ENCODE measurements at places on chromosomes 3 and 15.

DNA sequence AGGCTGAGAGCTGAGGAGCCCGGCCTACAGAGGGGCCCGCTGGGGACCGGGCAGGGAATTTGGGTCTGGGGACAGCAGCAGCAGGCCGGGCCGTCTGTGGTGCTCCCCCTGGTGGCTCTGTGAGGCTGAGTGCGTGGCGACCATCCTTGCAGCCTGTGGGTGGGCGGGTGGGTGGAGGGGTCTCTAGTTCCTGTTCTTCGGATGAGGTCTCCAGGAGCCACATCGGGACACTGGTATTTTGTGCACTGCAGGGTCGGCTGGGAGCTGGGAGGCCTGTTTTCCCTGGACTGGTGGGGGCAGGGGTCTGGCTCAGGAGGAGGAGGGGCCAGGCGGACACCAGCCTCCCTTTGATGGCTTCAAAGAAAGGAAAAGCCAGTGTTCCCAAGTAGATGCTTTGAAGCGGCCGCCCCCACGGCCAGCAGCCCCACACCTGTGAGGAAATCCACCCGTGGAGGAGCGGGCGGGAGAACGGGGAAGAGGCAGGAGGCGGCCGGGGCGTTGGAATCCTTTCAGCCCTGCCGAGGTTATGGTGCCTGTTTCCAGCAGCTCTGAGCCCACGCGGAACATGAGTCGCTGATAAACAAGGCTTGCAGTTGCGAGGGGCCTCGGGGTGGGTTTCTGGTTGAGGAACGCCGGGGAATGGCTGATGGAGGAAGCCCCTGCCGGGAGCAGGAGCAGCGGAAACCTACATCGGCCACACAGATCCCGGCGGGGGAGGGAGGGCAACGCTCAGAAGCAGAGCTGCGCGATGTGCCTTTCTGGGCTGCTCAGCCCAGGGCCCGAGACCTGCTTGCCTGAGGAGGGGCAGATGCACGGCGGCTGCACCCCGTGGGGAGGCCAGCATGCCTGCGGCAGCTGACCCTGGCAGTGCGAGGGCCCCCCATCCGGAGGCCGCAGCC, 154.3 kb downstream of the NSMCE3 start:
- no peak for DNase-seq

DNA sequence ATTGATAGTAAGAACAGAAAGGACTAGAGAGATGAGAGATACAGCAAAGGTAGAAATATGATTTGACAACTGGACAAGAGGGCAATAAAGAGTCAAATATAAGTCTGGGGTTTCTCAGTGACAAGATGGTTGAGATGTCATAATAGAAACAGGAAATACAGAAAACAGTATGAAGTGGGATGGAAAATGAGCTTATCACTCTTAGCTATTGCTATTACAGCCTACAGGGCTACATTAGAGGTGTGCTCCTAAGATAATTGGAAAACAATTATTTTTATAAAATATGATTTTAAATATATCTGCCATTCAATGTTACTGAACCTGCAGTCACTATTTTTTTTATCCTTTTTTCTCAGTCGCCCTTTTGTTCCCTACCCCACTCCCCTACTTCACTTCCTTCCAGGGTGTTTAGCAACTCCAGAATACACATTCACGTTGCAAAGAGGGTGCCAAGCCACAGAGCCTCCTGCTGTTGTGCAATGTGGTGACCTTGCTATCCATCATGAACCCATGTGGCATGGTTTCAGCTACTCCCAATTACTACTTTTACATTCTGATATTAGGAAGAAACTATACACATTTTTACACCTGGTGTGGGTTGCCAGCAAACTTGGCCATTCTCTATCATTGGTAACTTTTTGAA, 6.0 kb downstream of the NRG4 start:
- DNase-seq = no peak

- DNase-seq = no peak
Observed at GRCh38 chr15:51253366-51253765, 85.0 kb downstream of the CYP19A1 start.

GRCh38 chr3:13264468-13264795, 155.7 kb downstream of the NUP210 start:
- no peak for DNase-seq

DNA sequence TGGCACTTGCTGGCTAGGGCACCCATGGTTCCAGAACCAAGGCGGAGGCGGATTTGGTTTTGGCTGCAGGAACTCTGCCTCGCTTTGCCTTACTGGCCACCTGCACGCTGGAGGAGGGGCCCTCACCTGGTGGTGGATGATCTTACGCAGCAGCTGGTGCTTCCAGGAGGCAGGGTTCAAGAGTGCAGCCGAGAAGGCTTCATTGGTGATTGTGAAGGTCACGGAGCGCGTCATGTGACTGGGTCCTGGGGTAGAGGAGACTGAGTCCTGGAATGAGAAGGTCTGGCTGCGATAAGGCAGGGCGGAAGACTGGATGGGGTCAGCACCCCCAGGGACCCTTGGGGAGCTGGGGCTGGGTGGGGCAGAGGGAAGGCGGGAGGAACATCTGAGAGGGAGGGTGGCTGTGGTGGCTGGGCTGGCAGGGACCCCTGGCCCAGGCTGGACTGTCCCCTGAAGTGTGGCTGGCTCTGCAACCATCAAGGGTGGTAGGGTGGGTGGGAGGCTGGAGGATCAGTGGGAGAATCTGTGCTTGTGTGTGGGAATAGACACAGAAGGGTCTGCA, 25.8 kb upstream of the GOLGA6C start:
- no peak for DNase-seq

- DNase-seq = no peak
Observed at GRCh38 chr3:150830094-150830681, 67.2 kb upstream of the SIAH2 start.

DNA sequence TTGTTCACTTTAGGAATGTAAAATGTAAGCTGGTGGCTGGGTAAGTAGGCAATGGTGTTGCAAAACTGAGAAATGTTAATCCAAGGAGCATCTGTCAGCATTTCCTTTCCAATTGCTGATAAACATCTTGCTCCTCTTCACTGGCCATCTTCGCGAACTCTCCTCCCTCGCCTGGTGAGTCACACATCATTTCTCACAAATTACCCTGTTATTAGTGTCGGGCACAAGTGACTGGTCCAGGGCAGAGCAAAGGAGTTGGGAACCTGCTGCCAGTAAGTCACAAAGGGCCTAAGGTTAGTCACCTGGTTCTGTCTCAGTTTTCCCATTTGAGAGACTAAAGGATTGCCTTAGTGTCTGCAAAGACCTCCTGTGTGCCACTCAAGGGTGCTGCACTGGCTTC, 13.0 kb downstream of the CERS3 start:
- no peak for DNase-seq

- no peak for DNase-seq
Observed at GRCh38 chr3:108940166-108940565, 13.5 kb downstream of the GUCA1C start.

- DNase-seq = no peak
Observed at GRCh38 chr3:78764634-78765033, 1003.2 kb downstream of the ROBO1 start.

DNA sequence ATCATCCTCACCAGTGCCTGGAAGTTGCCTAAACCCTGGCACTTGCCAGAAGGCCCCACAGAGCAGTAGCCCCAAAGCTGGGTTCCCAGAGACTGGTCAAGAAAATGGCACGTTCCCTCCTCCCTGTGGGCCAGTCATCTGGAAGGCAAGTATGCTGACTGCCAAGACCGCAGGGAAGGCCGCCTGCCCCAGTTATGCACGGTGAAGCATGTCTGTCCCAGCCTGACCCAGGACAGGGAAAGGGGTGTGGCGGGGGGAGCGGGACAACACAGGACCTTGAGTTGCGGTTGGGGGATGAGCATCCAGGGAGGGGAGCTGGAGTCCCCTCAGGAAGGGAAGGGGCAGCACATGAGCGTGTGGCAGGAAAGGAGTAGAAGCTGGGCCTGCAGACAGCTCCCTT, 33.0 kb downstream of the RBPMS2 start:
- no peak for DNase-seq

DNA sequence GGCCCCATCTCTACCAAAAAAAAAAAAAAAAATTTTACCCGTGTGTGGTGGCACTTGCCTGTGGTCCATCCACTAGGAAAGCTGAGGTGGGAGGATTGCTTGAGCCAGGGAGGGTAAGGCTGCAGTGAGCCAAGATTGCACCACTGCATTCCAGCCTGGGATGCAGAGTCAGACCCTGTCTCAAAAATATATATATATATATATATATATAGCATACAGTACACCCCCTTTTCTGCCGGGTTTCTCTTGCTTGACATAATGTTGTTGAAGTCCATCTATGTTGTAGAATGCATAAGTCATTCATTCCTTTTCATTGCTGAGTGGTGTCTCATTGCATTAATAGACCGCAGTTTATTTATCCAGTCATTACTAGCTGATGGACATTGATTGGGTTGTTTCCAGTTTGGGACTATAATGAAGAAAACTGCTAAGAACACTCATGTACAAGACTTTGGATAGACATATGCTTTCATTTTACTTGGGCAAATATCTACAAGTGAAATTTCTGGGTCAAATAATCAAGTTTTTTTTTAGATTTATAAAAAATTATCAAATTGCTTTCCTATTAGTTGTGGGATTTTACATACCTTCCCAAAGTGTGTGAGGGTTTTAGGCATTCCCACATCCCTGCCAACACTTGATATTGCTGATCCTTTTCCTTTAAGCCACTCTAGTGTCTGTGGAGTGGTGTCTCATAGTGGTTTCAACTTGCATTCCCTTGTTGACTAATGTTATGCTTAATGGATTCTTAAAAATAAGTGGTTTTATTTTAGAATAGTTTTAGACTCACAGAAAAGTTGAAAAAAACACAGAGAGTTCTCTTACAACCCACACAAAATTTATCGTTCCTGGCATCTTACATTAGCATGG, 2.1 kb upstream of the PRR20G start:
- DNase-seq = no peak

GRCh38 chr3:14042680-14043079, 82.0 kb downstream of the CHCHD4 start:
- no peak for DNase-seq

DNA sequence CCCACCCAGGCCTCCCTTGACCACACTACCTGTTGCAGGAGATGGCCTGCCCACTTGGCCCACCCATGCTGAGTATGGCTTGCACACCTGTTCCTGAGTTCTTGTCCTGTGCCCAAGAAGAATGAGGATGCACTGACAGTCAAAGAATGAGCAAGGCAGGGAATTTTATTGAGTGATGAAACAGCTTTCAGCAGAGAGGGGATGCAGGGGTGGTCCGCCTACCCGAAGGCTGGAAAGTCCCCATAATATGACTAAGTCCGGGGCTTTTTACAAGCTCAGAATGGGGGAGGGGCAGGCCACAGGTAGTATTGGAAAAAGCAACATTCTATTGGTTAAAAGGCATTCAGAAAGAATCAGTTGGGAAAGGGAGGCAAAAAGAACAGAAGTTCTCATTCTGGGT, 29.9 kb upstream of the RNU6-1 start:
- DNase-seq = no peak

- DNase-seq = no peak
Observed at GRCh38 chr15:67167091-67167490, 87.4 kb downstream of the AAGAB start.

DNA sequence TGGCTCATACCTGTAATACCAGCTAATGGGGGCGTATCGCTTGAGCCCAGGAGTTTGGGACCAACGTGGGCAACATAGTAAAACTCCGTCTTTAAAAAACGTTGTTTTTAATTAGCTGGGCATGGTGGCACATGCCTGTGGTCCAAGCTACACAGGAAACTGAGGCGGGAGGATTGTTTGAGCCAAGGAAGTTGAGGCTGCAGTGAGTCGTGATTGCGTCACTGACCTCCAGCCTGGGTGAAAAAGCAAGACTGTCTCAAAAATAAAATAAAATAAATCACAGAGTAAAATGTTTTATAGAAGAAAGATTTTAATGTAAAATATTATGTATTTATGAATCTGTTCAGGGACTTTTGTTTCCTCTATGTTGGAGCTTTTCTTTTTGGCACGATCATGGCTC, 15.3 kb upstream of the STRIT1 start:
- no peak for DNase-seq

DNA sequence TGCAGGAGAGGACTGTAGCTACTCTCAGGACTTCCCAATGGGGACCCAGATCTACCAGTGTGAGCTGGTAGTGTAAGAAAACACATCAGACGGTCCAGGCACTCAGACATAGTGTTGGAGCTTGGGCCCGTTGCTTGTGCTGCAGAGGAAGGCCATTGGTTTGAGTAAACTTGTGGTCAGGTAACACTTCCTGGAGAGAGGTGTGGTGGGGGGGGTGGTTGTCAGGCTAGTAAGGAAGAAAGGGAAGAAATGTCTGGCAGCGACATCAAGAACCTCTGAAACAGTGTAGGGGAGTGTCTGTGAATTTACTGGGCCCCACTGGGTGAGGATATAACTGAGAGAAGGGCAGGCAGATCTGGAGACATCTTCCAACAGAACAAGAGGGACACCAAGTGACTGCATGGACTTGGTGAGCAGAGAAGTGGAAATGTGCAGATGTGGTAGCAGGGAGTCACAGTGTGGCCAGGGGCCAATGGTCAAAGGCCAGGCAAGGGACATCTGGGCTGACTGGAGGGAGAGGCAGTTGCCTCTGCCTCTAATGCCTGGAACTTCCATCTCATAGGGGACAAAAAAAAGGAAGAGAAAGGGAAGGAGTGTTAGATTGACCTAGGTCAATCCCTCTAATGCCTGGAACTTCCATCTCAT, 63.7 kb upstream of the MRPS22 start:
- DNase-seq = no peak

DNA sequence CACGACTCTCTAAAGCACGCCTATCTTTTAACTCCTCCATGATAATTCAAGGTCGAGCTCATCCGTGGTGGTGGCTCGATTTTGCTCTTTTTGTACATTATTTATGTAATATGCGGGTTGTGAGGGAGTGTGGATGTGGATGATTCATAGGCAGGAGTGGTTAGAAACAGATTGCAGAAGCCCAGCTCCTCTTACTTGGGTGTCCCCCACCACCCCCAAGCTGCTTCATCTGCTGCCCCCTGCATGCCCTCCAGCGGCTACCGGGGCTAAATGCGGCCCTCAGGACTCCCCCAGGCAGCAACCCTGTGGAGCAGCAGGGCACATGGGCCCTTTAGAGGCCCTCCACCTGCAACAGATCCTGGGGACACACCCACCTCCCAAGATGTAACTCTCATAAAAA, 111.5 kb upstream of the SELENOK start:
- DNase-seq = no peak

GRCh38 chr3:17949101-17949500, 206.7 kb upstream of the TBC1D5 start:
- no peak for DNase-seq

DNA sequence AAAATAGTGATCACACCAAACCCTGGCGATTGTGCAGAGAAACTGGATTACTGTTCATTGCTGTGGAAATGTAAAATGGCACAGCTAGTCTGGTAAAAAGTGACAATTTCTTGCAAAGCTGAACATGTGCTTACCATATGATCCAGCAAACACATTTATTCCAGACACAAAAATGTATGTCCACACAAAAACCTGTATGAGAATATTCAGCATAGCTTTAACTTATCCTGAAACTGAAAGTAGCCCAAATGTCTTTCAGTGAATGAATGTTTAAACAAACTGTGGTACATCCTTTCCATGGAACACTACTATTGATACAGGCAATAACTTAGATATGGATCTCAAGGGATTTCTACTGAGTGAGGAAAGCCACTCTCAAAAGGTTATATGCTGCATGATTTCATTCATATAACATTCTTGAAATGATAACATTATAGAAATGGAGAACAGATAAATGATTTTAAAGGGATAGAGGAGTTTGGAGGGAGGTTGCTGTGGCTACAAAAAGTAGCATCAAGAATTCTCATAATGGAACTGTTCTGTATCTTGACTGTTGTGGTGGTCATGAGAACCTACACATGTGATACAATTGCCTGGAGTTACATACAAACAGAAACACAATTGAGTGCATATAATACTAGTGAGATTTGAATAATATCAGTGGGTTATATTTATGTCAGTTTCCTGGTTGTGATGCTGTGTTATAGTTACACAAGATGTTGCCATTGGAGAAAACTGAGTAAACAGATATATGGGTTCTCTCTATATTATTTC, 70.7 kb upstream of the DPH6 start:
- no peak for DNase-seq

Measured in ascending aorta (tissue), 2 donors.